ENCODE measurements at places on chromosomes 16 and 17.

DNA sequence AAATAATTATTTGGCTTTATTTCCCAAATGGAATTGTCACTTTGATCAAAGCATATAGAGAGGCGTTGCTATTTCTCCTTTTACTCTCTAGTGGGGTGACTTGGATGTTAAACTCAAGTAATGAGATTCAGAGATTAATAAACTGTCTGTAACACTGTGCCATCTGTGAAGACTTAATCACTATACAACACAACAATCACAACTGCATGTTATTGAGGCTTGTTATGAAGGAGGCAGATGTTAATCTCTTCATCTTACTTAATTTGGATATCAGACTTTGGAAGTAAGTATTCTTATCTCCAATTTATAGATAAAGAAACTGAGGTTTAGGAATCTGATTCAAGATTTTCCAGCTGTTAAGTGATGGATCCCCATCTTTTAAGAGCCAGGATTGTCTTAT lies 132.5 kb downstream of the CNTNAP4 start:
- DNase-seq: no peak

GRCh38 chr17:2849327-2849670 lies 53.1 kb downstream of the RAP1GAP2 start:
- DNase-seq: no peak

GRCh38 chr16:3118204-3118790 lies 5.9 kb downstream of the ZNF205 start:
- no peak for DNase-seq

GRCh38 chr16:22073350-22073749 lies 19.0 kb upstream of the VWA3A start:
- no peak for DNase-seq

- DNase-seq: no peak
Measured at GRCh38 chr16:74999219-74999608, 390 bp downstream of the ZNRF1 start.

All from HuH-7 (cell line).